ENCODE measurements at places on chromosomes 16 and 17. TPM values are rescaled to one million over a fixed set of nuclear protein-coding genes. Genes with fewer than 3 reads are reported as not detected.

The CIITA gene
- 4.4 TPM for polyA plus RNA-seq

GRCh38 chr17:340074-340473, 12.5 kb downstream of the RPH3AL start:
- no peak for DNase-seq

- no peak for DNase-seq
Observed at GRCh38 chr17:42832213-42832933, 824 bp upstream of the PSME3 start.

GRCh38 chr16:81053761-81054160, 18.1 kb downstream of the ATMIN start:
- DNase-seq: no peak

- DNase-seq: no peak
Observed at GRCh38 chr16:3235856-3236669, 1.1 kb upstream of the ZNF200 start.

DNA sequence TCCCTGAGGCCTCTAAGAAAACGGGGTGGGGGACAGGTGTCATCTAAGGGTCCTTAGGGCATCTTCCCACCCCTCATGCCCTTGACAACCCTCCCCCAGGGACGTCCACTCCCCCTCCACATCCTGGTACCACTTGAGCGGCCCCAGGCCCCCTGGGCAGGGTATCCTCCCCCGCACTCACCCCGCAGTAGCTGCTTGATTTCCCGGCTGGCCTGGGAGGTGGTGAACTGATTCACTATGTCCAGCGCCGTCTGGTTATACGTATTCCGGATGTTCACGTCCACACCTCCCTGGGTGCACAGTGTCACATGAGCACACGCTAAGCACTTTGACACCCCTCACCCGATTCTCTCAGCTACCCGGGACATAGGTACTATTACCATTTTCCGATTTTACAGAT, 9.7 kb downstream of the CASKIN2 start:
- no peak for DNase-seq
